ENCODE measurements at places on chromosomes 7 and 10.

DNA sequence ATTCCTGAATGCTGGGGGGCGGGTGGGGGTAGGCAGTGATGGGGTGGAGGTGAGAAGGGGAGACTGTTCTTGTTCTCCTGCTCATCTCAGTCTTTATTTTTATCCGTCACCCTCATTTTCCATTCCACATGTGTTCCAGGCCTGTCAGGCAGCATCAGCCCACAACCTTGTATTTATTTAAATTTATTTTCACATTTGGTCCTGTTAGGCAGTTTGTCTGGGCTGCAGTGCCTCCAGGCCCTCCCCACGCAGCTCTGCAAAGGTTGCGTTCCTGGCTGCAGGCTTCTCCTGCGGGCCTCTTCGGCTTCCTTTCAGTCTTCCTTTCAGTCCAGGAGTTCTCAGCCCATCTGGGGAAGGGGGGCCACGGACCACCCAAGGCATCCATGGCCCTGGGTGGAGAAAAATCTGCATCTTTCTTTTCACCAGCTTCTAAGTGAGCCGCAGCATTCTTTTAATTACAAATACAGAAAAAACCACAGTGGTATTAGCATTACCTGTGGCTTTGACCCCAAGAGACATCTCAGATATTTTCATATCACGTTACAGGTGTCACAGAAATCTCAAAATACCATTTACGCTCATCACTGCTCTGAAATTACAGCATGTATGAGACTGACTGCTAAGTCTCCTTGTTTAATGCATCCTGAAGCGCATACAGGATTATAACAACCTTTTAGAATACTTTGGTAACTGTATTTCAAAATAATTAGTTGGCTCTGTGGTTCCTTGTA is 94.0 kb downstream of the C10orf105 start:
- no peak overlapping the region for H3K27ac ChIP-seq
- no peak for DNase-seq
- no peaks in the 10 kb centered on the region for H3K36me3 ChIP-seq
- no peak overlapping the region for H3K4me3 ChIP-seq

- no peak overlapping the region for H3K4me3 ChIP-seq
- H3K27ac ChIP-seq = no peak overlapping the region
- peak; percentile 61 for DNase-seq
- H3K4me1 ChIP-seq = no peaks in the 10 kb centered on the region
Observed at GRCh38 chr7:8442814-8443304, 9.4 kb downstream of the NXPH1 start.

- no peak overlapping the region for H3K27ac ChIP-seq
- no peaks in the 10 kb centered on the region for H3K4me1 ChIP-seq
- H3K4me3 ChIP-seq = no peak overlapping the region
- H3K27me3 ChIP-seq = no peaks in the 10 kb centered on the region
Observed at GRCh38 chr10:58836991-58837575, 324.4 kb downstream of the BICC1 start.

GRCh38 chr10:20839141-20839540 is 58.0 kb downstream of the NEBL start:
- H3K4me3 ChIP-seq = no peak overlapping the region
- no peak for DNase-seq
- H3K4me1 ChIP-seq = no peaks in the 10 kb centered on the region
- no peaks in the 10 kb centered on the region for H3K36me3 ChIP-seq

DNA sequence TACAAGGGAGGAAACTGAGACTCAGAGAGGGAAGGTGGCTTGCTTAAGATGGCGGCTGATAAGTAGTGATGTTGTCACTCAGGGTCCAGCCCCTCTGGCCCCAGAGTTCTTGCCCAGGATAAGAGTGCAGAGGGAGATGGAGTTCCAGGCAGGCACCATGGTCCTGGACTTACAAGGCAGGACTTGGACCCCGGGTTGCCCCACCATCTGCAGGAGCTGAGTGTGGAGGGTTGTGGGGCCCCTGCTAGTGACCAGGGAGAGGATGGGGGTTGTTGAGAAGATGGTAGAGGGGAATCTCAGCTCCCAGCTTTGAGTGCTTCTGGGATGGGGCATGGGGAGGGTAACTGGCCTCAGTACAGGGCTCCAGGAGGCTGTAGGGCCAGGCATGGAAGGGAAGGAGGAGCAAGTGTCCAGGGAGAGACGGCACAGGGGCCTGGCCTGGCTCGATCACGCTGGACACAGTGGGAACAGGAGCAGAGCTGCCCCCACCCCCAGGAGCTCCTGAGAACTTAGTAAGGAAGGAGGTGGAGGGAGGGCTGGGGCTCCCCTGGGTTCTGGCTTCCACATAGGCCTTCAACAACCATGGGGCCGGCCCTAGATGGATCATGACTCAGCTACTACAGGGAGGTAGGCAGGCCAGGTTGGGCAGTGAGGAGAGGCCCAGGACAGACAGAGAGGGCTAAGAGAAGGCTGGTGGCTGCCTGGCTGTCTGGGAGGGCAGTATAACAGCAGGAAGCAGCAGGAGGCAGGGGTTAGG is 28.2 kb downstream of the PPIF start:
- H3K4me3 ChIP-seq = no peak overlapping the region
- DNase-seq = peak; percentile 47
- H3K4me1 ChIP-seq = no peaks in the 10 kb centered on the region
- no peaks in the 10 kb centered on the region for H3K36me3 ChIP-seq

DNA sequence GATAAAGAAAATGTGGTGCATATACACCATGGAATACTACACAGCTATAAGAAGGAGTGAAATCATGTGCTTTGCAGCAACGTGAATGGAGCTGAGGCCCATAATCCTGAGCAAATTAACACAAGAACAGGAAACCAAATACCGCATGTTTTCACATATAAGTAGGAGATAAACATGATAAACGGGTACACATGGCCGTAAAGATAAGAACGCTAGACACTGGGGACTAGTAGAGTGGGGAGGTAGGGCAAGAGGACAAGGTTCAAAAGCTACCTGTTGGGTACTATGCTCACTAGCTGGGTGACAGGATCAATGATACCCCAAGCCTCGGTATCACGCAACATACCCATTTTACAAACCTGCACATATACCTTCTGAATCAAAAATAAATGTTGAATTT is 113.7 kb downstream of the CSTF2T start:
- H3K27me3 ChIP-seq = no peaks in the 10 kb centered on the region
- H3K4me1 ChIP-seq = no peaks in the 10 kb centered on the region
- DNase-seq = no peak
- H3K4me3 ChIP-seq = no peak overlapping the region
- no peak overlapping the region for H3K27ac ChIP-seq

DNA sequence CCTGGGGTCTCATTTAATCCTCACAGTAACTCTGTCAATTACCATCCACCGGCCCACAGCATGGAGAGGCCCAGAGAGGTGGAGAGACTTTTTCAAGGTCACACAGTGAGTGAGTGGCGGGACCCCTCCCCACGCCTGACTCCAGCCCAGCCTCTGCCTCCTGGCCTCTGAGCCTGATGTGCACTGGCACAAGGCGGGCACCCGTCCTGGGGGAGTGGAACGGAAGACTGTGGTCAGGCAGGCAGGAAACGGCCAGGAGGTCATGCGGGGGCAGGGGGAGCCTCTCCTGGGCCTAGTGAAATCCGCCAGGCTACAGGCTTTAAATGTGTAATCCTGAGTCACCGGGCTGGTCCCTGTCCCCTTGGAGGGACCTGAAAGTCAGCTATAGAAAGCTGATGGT is 32.2 kb downstream of the ZCCHC24 start:
- no peak overlapping the region for H3K4me3 ChIP-seq
- DNase-seq = no peak
- no peaks in the 10 kb centered on the region for H3K4me1 ChIP-seq
- H3K36me3 ChIP-seq = no peaks in the 10 kb centered on the region

GRCh38 chr7:113199841-113200240 is 81.5 kb upstream of the SMIM30 start:
- H3K27me3 ChIP-seq = no peaks in the 10 kb centered on the region
- no peaks in the 10 kb centered on the region for H3K36me3 ChIP-seq
- no peaks in the 10 kb centered on the region for H3K4me1 ChIP-seq
- H3K27ac ChIP-seq = no peak overlapping the region

DNA sequence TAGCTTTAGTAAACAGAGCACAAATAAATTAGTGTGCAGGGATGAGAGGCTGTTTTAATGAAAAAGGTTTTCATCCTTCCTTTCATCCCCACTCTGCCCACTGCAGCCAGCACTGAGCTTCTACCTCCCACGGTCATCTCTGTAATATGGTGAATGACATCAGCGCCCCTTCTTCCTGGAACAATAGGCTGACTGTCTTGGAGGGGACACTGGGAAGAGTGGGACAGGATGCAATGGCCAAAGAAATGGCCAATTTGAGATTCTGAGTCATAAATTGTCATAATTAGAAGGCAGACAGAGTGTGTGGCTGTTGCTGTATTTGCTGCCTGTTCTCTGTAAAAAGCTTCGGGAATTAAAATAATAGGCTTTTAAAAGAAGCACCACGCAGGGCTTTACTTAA is 126.7 kb upstream of the CALN1 start:
- H3K4me3 ChIP-seq = no peak overlapping the region
- H3K36me3 ChIP-seq = no peaks in the 10 kb centered on the region
- H3K4me1 ChIP-seq = no peaks in the 10 kb centered on the region
- H3K27me3 ChIP-seq = no peaks in the 10 kb centered on the region

- H3K4me1 ChIP-seq = no peaks in the 10 kb centered on the region
- no peak for DNase-seq
- H3K27ac ChIP-seq = no peak overlapping the region
- H3K36me3 ChIP-seq = no peaks in the 10 kb centered on the region
Observed at GRCh38 chr10:80580638-80581468, 43.2 kb downstream of the SH2D4B start.

DNA sequence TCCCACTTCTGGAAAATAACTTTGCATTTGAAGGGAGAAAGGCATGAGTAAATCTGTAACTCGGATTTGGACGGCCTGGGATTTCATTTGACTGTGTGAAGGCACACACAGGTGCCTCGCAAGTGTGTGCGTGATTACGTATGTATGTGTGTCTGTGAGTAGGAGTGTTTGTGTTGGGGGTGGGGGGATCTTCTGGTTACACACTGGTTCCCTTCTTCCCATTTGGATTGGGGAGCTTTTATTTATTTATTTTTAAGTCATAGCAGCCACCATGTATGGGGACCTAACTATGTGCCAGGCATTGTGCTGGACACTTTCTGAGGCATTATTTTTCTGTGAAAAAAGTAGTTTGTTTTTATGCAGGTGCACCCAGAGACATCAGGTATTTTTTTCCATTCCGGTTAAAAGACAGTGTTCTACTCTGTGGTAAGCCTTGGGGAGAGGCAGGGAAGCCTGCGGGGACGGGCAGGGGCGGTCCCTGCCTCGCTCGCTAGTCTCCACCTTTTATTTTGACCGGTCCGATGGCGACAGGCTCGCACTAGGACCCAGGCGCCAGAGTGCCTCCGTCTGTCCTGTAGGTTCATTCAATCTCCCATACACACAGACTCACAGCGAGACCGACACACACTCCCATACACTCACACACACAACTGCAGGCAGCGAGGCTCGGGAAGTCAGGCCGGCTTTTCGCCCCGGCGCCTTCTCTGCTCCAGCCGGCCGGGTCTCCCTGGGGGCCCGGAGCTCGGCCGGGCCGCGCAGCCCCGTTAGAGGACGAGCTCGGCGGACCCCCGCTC is at the start of gene MXI1:
MXI1 (plus strand) TSS at position 595 of the 794 bp plus-strand sequence. CDS start 204 bp downstream, outside the sequence.
- DNase-seq = peak; percentile 84
- no peaks in the 10 kb centered on the region for H3K36me3 ChIP-seq
- H3K27me3 ChIP-seq = no peaks in the 10 kb centered on the region
- H3K4me3 ChIP-seq = peak within 1 kb of the TSS; percentile 84
- peak within 1 kb of the TSS; percentile 81 for H3K27ac ChIP-seq

DNA sequence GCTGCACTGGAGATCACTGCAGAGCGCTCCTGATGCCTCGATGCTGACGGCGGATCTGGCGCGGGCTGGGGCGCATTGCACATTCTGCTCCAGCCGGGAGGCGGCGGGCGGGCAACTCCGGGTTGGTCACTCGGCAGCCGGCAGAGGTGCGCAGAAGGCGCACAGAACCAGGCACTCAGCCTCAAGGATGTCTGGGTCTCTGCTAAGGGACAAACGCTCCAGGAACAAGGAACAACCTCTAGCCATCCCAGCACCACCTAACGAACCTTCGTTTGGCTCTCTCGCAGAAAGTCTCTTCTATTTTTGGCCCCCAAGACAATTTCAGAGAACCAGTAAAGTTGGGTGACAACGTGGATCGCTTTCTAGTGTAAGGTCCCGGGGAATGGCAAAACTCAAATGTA is 254.6 kb downstream of the OTUD1 start:
- H3K4me1 ChIP-seq = no peaks in the 10 kb centered on the region
- H3K4me3 ChIP-seq = no peak overlapping the region
- no peak overlapping the region for H3K27ac ChIP-seq
- no peaks in the 10 kb centered on the region for H3K36me3 ChIP-seq
- H3K27me3 ChIP-seq = no peaks in the 10 kb centered on the region

- H3K4me1 ChIP-seq = no peaks in the 10 kb centered on the region
- DNase-seq = no peak
- H3K27ac ChIP-seq = no peak overlapping the region
- no peaks in the 10 kb centered on the region for H3K27me3 ChIP-seq
- no peaks in the 10 kb centered on the region for H3K36me3 ChIP-seq
- no peak overlapping the region for H3K4me3 ChIP-seq
Observed at GRCh38 chr7:79386688-79387422, 66.6 kb downstream of the MAGI2 start.

GRCh38 chr7:139949629-139950028 is 113.1 kb downstream of the PARP12 start:
- H3K27me3 ChIP-seq = no peaks in the 10 kb centered on the region
- H3K4me1 ChIP-seq = no peaks in the 10 kb centered on the region
- DNase-seq = no peak
- no peak overlapping the region for H3K4me3 ChIP-seq
- H3K27ac ChIP-seq = no peak overlapping the region

- no peak overlapping the region for H3K27ac ChIP-seq
- no peak overlapping the region for H3K4me3 ChIP-seq
- H3K4me1 ChIP-seq = no peaks in the 10 kb centered on the region
- H3K27me3 ChIP-seq = no peaks in the 10 kb centered on the region
- no peaks in the 10 kb centered on the region for H3K36me3 ChIP-seq
Observed at GRCh38 chr7:2299131-2299829, 15.0 kb downstream of the SNX8 start.
